Stimulated activated CD4-positive, alpha-beta T cell treated with anti-CD3 and anti-CD28 coated beads, Interleukin-1b, Interleukin-23, amount 100 ng/mL, for 24 hours (primary cell): ENCODE measurements at places on chromosomes 7 and 10.

DNA sequence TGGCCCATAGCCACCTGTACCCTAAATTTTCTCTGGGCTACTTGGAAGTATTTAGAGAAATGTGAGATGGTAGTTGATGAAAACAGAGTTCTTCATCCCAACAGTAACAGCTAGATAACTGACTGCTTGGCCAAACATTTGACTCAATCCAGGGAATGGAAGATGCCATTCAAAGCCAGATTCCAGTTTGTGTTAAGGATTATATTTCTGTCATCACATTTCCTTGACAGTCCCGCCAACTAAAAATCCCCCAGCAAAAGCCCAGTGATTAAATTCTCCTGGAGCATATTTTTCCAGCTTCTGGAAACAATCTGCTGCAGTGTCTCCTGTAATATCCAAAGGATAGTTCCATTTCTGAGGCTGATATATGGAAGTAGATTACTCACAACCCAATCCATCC lies 45.4 kb upstream of the PTN start:
- no peak for DNase-seq

GRCh38 chr10:81179805-81180452 lies 642.2 kb downstream of the SH2D4B start:
- DNase-seq: no peak

GRCh38 chr7:46948716-46949115 lies 633.2 kb downstream of the TNS3 start:
- DNase-seq: no peak

DNA sequence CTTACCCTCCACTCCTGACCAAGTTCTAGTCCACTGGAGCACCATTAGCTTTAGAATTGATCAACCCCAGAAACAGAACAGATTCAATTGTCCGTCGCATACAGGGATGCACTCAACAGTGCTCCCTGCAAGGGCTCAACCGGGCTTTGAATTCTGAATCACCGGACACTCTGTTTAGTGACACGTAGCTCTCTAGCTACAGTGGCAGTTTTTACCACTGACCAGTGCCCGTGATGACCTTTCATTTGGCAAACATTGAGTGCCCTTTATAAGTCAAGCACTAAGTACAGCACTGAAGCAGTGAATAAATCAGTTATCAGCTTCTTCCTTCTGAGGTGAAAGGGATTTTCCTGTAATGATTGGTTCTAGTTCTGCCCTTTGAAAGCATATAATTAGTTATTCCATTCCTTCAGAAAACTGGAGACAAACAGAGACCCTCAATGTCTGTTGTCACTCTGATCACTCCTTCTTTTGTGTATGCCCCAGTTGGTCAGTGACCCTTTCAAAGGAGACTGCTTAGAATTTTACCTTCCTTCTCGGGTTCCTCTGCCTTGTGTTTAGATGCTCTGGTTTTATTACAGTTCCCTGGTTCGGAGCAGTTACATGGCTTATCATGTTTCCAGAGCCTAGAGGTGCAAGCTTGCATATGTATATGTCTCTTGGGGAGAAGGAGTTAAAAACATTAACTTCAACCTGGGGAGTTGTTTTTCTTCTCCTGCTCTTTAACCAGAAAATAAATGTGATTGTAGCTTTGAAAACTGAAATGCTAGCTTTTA lies 68.9 kb downstream of the ZNF365 start:
- no peak for DNase-seq

DNA sequence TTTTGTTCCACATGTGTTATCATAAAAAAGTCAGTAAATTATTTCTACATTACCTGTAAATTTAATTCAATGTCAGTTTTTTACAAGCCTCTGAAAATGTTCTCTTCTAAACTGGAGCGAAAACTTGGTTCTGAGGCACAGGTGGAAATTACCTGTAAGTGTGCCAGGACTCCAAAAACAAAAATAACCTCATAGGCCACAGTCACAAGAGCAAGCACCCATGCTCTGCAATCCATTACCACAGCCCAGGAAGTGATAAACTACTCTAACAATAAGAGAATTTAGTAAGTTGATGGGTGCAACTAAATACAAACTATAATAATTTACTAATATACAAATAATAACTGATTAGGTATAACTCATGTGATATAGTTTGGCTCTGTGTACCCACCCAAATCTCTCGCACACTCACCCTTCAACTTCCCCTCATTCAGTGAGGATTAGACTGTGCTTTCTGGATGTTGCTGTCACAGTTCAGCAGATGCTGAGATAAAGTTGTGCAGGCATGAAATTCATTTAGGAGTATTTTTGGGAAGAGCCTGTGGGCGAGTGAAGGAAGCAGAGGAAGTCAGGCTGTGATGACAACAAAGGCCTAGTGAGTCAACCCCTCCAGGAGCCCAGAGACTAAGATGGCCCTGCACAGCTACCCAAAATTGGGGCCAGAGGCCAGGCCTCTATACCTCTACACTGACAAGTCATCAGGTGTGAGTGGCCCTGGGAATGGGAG lies 16.3 kb upstream of the GIMAP6 start:
- no peak for DNase-seq

DNA sequence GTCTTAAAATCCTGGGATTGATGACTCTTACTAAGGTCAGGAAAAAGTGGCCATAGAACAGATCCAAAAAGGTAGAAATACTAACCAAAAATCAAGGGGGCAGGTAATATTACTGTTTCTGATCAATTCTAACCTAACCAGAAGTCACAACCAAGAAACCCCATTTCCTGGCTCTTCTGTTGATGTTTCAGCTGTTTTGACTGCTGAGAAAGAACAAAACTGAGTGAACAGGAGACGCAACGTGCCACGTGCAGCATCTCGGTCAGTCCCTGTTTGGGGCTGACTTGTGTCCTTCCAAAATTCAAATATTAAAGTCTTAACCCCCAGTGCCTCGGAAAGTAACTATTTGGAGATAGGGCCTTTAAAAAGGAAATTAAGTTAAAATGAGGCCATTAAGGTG lies 56.8 kb downstream of the JAZF1 start:
- DNase-seq: no peak

DNA sequence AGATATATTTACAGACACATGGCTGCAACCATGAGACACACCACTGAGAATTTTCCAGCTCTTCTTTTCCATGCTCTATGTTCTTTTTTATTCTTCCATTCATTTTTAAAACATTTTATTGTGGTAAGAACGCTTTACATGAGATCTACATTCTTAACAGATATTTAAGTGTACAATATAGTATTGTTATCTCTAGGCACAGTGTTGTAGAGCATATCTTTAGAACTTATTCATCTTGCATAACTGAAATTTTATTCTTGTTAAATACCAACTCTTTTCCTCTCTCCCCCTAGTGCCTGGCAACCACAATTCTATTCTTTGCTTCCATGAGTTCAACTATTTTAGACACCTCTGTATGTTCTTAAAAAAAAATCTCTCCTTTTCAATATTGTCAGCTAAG lies 67.1 kb upstream of the HABP2 start:
- DNase-seq: no peak

DNA sequence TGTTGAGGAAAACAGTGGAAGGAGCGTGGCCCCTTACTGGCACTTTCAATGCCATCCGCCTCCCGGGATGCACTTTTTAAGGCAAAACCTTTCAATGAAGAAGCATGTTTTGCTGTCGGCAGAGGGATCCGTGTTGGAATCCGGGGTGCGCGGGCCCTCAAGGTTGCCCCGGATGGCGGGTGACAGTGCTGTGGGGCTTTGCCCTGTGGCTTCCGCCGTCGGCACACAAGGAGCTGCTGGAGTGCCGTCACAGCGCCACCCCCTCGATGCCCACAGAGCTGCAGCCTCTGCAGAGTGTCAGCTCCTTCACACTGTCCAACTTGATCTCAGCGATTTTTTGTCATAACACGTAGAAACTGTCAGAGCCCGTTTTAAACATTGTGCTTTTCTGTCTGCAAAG lies 59.0 kb downstream of the NKX6-2 start:
- no peak for DNase-seq

GRCh38 chr10:43202657-43203447 lies 64.0 kb downstream of the RASGEF1A start:
- no peak for DNase-seq

GRCh38 chr10:62348029-62348428 lies 26.1 kb upstream of the ZNF365 start:
- no peak for DNase-seq

DNA sequence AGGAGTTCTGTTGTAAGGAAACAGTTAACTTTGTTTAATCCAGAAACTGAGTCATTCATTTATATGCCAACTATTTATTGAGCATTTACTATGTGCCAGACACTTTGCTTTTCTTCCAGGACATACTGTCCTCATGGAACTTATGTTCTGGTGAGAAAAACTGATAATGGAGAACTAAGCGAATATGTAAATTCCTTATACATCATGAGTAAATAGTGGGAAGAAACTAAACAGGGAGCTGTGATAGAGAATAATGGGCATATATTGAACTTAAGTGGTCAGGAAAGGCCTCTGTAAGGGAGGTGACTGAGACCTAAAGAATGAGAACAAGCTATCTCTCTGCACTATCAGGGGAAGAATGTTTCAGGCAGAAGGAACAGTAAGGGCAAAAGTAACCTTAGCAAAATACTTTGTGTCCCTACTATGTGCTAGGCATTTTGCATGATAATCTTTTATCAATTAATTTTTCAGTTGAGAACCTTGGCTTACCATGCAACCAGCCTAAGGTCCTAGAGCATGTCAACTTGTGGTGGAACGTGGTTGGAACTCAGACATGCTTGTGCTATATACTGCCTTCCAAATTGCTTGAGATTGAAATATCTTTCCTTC lies 45.4 kb downstream of the ST7 start:
- no peak for DNase-seq

GRCh38 chr10:112304267-112304859 lies 21.2 kb downstream of the TECTB start:
- no peak for DNase-seq

- no peak for DNase-seq
These were observed 22.2 kb downstream of the SFMBT2 start for GRCh38 chr10:7388602-7389001.

- DNase-seq: no peak
These were observed 24.7 kb upstream of the PDLIM1 start for GRCh38 chr10:95315509-95315908.

- no peak for DNase-seq
These were observed 21.6 kb upstream of the PSMG3 start for GRCh38 chr7:1591396-1591795.

DNA sequence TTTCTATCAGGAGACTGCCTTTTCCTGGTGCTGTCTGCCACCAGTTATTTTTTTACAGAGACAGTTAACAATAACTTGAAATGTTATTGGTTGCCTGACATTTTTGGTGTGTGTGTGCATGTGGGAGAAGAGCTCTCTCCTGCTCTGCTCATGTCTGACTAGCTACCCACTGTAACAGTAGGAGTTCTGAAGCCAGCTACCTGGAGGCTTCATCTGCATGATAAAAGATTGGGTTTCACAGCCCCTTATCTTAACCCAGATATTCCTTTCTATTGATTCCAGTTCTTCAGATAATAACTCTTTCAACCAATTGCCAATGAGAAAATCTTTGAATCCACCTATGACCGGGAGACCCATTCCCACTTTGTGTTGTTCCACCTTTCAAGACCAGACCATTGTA lies 237.4 kb upstream of the PPP1R3A start:
- no peak for DNase-seq

GRCh38 chr10:32227802-32228201 lies 119.2 kb downstream of the EPC1 start:
- no peak for DNase-seq

GRCh38 chr10:61316676-61317265 lies 136.4 kb downstream of the TMEM26 start:
- no peak for DNase-seq

- no peak for DNase-seq
These were observed 123.6 kb downstream of the UBE2H start for GRCh38 chr7:129828989-129829736.

DNA sequence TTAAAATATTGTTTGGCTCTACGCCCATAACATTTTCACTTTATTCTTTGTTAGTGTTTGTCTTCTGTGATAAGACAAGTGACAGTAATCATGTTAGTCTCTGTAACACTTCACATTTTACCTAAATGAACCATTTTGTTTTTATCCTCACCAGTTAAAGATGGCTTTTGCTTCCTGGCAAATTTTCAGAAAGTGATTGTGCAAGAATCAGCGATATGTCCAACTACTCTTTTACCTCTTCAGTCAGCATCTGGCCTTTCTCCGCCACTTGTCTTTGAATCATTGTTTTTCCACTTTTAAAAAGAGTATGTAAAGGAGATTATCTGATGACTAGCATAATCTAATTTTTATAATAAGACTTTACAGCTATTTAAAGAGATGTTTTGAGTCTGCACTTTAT lies 3.5 kb downstream of the DGKB start:
- DNase-seq: no peak

- DNase-seq: no peak
These were observed 14.5 kb downstream of the UBE3C start for GRCh38 chr7:157153260-157153659.

- no peak for DNase-seq
These were observed 176.6 kb downstream of the PIP4K2A start for GRCh38 chr10:22537810-22538209.

DNA sequence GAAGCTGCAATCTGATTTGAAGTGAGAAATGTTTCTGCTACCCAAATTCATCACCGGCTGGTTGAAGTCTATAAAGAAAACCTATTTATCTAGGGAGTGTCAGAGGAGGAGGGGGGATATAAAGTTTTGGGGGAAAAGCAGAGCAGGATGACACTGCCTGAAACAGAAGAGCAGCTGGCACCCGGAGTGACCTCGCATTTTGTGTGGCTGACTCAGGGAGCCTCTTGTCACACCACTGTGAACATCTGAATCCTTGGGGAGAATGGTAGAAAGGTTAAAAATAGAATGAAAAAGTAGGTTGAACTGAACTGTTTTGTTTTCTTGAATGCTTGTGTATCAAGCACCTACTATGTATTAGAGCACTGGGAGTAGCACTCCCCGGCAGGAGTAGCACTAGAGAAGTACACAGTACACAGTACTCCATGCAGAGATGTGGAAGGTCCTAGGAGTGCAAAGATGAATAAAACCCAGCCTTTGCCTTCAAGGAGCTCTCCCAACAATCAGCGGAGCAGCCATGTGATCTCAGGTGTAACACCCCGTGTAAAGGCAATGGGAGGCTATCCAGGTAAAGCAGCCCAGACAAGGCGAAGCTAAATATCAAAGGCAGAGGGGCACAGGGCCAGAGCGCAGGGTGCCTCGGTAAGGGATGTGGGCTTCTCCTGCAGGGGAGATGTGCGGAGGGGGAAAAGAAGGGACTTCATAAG lies 13.5 kb downstream of the CRTAC1 start:
- DNase-seq: no peak

DNA sequence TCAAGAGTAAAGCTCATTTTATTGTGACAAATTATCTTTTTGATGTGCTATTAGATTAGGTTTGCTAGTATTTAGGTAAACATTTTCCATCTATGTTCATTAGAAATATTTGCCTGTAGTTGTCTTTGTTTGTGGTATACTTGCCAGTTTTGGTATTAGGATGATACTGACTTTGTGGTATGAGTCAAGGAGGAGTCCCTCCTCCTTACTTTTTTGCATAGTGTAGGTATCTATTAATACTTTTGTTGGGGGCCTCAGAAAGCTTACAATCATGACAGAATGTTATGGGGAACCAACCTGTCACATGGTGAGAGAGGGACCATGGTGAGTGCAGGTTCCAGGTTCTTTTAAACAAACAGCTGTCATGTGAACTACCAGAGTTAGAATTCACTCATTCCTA lies 102.1 kb downstream of the ZWINT start:
- no peak for DNase-seq

GRCh38 chr7:155647302-155647701 lies 2.8 kb downstream of the RBM33 start:
- DNase-seq: no peak
